ENCODE measurements at places on chromosomes 12 and 14. TPM values are rescaled to one million over a fixed set of nuclear protein-coding genes. Genes with fewer than 3 reads are reported as not detected.

DNA sequence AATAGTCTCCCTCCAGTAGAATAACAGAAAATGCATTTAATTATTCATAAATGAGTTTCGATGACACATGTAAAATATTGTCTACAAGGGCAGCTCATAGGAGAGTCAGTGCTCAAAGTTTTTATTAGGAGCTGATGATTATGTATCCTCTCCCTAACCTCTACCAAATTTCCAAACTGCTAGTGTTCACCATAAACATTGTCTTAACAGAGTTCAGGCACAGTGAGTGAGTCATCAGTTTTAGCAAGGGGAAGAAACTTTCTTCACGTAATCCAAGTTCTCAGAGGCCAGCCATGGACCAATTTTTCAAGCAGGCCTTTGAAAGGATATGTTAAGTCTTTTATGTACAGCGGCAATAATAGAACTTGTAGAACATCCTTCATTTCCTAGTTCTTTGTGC lies 649.2 kb upstream of the MIS18BP1 start:
- no peak for DNase-seq

GRCh38 chr14:28280997-28281598 lies 485.5 kb upstream of the FOXG1 start:
- no peak for DNase-seq

KRT2 gene
- total RNA-seq = 0.62 TPM

ADAMTS20 gene
- total RNA-seq = not detected

KRT72 gene
- total RNA-seq = 11.4 TPM

DNA sequence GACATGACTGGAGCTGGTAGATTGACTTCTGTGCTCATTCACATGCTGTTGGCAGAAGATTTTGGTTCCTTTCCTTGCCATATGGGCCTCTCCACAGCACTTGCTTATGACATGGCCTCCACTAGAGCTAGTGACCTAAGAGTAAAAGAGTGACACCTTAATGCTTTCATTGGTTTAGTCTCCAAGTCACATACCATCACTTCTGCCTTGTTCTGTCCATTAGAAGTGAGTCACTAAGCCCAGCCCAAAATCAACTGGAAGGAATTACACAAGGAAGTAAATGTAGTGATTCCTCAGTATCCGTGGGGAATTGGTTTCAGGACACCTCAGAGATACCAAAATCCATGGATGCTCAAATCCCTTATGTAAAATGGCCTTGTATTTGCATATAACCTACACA lies 81.3 kb downstream of the PPHLN1 start:
- no peak for DNase-seq

OR6C65 gene
- total RNA-seq = not detected

DNA sequence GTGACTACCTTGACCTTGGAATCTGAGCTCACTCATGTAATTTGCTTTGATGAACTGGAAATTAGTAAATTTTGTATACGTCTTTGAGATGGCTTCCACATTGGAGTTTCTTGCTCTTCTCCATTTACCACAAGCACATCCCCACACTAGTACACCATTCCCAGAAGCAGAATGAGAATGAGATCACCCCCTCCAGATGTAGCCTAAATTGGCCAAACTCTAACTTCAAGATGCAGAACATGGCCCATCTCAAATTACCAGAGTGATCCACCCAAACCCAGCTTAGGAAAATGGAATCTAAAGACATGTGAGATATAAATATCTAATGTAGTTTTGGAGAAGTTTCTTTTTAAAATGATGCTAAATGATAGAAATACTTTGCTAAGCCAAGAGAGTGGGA lies 9.5 kb upstream of the TAS2R20 start:
- DNase-seq = no peak

AMHR2 gene
- total RNA-seq = not detected

- no peak for DNase-seq
These were observed 208.7 kb downstream of the EGLN3 start for GRCh38 chr14:33742166-33742565.

- peak; percentile 18 for DNase-seq
These were observed 693 bp downstream of the MAP3K9 start for GRCh38 chr14:70808416-70809224.

GRCh38 chr14:39228509-39229221 lies 5.0 kb upstream of the MIA2 start:
- DNase-seq = no peak

GRCh38 chr14:82328442-82328841 lies 794.8 kb upstream of the SEL1L start:
- no peak for DNase-seq

ABHD12B gene
- not detected for total RNA-seq

DNA sequence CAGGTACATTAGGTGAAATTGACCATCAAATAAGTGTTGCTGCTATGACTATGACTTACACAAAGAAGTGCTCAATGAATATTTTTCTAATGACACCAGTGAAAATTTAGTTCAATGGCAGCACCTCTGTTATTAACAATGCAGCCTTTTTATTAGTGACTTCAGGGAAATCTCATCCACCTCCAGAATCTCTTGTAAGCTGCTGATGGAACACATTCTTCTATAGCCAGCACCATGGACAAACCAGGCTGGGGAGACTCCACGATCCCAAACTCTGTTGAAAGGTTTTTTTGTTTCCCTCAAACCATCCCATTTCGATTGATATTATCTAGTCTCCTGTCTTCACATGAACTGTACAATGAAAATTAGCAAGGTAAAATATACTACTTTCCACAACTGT lies 265.9 kb downstream of the ITPR2 start:
- no peak for DNase-seq

- DNase-seq = no peak
These were observed 12.4 kb upstream of the NRXN3 start for GRCh38 chr14:78157494-78158437.

OAS2 gene
- 40.9 TPM for total RNA-seq

DNA sequence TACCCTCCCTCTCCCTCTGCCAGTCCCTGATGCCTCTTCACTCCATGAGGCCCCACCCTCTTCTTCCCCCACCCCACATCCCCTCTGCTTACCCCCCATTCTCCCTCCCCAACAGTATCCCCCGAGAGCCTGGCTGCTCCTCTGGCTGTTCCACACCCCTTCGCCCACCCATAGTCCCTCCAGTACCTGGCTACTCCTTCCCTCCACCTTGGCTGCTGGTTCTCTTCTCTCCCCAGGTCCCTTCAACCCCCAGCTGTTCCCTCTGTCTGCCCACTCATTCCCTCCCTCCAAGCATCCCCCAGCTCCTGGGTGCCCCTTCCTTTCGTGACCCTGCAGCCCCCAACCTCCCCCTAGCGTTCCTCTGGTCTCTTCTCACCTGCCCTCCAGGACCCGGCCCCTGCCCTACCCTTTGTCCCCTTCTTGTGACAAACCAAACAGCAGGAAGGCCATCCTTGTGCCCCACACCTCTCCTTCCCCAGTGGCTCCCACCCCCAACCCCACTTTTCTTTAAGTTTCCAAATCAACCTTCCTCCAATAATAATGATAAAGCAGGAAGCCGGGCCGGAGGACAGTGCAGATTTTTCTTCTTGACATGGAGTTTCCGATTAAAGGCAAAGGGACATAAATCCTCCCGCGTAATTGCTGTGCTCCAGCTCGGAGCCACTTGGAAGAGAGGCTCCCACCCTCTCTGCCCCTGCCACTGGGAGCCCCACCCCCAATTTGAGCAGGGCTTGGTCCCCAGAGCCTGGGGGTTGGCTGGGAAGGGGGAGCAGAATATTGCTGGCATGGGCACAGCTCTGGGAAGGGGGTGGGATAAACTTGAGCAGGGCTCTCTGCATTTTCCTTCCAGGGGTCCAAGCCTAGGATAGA lies 40.0 kb downstream of the SMUG1 start:
- no peak for DNase-seq

DNA sequence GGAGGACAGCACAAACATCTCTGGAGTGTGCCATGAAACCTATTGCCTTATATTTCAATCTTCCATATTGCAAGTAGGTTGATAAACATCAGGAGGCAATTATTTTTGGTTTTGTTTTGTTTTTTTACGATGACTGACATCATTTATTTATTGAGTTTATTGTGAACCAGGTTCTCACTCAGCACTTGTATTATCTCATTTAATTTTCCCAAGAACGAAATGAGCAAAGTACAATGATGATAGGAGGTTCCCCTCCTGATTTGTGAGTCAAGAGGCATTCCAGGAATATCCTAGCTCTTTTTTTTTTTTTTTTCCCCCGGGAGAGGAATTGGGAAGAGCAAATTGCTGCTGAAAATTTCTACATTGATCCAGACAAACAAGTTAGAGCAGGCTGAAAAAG lies 4.7 kb downstream of the SOCS2 start:
- DNase-seq = no peak

- no peak for DNase-seq
These were observed 1133.8 kb upstream of the SEL1L start for GRCh38 chr14:82667501-82667900.

- no peak for DNase-seq
These were observed 172.8 kb downstream of the KTN1 start for GRCh38 chr14:55752580-55753390.

GRCh38 chr12:121638298-121639202 lies 12.2 kb downstream of the ORAI1 start:
- no peak for DNase-seq

DNA sequence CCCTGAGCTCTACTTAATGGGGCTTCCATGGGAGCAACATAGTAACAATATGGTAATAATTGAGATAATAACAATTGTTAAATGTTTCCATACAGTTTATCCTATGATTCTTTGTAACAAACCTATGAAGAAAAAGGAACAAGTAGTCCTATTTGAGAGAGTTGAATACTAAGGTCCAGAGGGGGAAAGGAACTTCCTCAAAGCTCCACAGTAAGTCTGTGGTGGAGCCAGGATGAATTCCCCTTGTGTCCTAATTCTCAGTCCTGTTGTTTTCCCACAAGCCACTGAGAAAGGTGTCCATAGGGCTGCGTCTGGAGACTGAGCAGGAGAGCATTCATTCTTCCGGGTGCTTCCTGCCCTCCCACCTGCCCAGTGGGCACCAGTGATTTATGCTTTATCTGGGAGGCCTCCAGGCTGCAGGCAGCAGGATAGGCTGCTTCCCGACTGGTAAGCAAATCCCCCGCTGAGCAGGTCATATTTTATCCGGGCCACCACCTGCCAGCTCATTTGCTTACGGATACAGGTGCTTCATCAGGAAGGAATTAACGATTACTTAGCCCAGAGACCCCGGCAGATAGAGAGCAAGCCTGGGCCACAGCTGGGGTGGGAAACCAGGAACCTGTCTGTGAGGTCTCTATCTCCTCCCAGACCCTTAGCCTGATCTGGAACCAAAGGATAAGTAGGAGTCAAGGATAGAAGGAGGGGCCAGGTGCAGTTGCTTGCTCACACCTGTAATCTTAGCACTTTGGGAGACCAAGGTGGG lies 33.9 kb upstream of the FAM222A start:
- no peak for DNase-seq

DNA sequence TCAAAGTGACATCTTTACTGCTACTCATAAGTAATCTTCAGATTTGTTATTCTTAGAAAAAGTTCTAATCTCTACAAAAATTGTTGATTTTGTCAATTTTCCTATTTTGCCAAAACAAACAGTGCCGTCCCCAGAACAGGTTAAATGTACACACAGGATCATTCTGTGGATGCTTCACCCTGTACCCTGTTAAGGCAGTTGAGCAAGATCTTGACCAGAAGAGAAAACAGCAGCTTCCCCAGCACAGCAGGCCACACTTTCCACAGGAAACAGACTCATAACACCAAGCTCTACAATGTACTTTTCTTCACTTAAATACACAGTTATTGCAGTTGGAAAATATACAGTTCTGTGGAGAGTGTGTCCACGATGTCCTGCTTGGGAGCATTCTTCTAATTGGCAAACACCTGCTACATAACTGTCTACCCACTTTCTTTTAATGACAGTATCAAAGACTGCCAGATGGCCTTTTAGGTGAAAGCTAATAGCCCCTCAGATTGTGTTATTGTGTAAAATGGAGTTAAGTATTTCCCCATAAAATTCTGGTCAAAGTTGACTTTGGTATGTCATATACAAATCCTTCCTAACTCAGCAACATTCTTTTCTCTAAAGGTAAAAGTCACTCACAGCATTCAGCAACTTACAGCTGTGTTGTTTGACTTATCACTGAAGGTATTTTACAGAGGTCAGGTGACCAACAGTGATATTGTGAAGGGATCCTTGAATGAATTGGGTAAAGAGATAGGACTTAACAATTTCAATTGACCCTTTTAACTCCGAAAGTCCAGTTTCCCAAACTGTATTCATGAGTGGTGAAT lies 77.0 kb downstream of the SEC23A start:
- no peak for DNase-seq

DNA sequence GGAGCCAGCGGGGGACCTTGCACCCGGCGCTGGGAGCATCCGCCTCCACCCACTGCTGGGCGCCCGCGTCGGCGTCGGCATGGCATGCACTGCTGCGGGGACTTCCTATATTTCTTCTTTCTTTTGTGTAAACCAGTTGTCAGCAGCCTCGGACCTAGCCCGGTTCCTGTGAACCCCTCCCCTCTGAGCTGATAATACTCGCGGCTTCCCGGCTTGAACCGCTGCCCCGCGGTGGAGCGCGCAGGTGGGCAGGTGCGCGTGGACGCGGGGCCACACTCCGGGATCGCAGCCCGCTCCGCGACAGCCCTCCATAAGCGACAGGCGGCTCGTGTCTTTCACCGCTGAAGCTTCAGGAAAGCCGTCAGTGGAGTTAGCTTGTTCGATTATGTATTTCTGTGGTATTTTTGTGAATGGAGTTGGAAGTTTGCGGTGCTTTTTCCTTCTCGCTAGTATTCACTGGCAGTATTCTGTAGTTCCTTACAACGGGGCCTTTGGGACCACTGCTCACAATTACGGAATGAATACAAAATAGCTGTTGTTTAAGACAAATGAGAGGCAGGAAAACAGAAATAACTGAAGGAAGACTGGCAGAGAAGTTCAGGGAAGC lies 870 bp downstream of the BMAL2 start:
- peak; percentile 24 for DNase-seq

DNA sequence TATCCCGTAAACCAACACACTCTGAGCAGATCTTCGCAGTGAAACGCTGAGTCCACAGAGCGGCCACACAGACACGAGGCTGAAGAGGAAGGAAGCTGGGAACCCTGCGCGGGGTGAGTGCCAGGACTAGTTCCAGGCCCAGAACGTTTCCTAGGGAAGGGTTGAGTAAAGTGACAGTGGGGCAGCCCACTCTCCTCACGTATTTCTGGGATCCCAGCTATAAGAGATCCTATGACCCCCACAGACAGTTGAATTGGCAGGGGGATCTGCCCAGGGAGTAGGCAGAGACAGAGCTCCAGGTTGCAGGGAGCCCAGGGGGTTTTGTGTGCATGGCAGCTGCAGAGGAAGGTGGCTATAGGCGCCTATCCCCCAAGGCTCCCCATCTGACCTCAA lies 51.1 kb downstream of the GTF2A1 start:
- no peak for DNase-seq

- DNase-seq = no peak
These were observed 21.5 kb downstream of the CACNA2D4 start for GRCh38 chr12:1896964-1897363.

SYNDIG1L gene
- total RNA-seq = 0.13 TPM

GRCh38 chr12:22573181-22573580 lies 28.8 kb upstream of the C2CD5 start:
- DNase-seq = no peak

OR5AU1 gene
- total RNA-seq = not detected

ANKRD13A gene
- 61.7 TPM for total RNA-seq

GPR132 gene
- 36.3 TPM for total RNA-seq

Data from naive thymus-derived CD8-positive, alpha-beta T cell (primary cell).